Lung (tissue), 17 donors: ENCODE measurements at places on chromosomes 2 and 18. TPM values are rescaled to one million over a fixed set of nuclear protein-coding genes. Genes with fewer than 3 reads are reported as not detected.

DNA sequence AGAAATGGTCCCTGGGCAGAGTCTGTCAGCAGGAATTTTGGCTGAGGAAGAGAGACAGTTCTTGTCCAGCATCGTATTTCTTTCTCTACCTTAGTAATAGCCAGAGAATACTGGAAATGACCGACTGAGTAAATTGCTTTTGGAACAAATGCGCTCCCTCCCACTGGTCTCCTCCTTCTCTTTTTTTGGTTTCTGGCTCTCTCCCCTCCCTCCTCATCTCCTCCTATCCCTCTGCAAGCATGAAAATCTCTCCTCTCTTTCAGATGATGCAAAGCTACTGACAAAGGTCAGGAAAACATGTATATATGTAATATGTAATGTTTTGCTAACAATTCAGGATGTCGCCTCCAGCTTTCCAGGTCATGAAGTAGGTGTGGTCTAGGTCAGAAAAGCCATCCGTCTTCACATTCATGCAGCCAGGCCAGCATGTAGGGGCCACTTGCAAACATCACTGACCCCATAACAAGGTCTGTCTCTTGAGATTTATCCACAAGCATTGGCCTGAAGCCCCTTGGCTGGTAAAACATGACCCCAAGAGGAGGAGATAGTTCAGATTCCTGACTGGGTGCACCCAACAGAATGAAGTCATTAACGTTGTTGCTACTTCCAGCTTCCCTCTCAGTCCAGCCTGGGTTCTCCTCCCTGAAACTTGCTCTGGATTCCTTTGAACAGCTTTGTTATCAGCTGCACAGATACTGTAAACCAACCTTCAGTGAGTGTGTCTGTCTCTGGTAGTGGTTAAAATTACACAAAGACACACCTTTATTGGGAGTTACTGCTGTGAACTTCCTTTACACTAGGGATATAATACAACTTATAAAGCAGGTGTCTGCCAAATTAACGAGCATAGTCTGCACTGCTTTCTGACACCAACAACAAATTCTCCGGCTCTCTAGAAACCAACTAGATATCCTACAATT, 864.4 kb upstream of the KLHL29 start:
- DNase-seq: no peak

Gene IL36B
- not detected for total RNA-seq

Gene UGT1A3
- total RNA-seq: not detected

GRCh38 chr2:133421516-133422324, 146.5 kb downstream of the NCKAP5 start:
- DNase-seq: peak; percentile 86

Gene MAPRE2
- 57.8 TPM for total RNA-seq
